ENCODE measurements at places on chromosomes 6 and 20.

DNA sequence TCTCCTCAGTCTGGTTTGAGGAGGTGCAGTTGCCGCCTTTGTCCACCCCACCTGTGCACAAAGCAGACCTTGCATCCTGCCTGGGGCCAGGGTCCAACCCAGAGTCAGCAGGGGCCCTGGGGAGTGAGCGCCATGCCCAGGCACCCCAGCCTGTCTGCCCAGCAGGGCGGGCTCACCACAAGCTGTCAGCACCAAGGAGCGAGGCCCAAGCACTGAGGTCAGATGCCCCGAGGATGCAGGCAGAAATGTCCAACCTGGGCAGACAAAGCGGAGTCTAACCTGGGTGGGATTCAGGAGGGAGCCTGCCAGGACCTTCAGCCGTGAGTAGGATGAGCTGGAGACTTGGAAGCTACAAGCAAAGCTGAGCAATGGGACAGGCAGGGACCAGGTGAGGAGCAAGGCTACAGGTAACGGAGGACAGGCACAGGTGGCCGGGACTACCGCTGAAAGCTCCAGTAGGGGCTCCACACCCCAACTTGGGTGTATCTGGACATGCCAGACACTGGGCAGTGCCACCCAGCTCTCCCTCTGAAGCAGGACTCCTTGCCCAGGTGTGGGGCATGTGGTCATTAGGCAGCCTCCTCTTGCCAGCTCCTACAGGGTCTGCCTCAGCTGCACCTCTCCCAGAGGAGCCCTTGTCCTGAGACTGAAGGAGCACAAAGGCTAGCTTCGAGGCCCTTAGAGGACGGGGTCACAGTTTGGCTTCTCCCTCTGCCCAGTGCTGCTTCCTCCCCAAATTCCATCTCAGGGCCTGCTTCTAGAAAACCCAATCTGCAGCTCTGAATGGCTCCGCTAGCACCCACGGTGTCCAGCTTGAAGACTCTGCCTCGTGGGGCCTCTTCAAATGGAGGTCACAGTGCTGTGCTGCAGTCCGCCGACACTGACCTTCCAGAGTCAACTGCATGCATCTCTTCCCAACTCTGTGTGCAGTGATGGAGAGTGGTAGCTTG lies 210.6 kb upstream of the CDYL start:
- no peak for DNase-seq

DNA sequence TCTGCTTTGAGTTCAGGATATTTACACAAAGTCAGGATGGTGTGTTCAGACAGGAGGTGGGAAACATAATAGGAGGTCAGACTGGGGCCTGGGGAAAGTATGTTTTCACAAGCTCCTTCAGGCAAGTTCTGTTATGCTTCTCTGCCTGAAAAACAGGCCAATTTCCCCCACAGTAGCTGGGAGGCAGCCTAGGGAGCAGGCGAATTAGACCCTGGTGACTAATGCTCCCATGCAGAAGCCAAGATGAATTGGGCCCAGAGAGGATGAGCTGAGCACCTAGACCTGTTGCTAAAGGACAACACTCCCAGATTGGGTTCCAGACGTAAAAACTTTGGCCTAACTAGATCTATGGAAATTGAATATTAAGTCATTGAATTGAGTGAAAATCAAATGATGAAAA lies 142.2 kb upstream of the MAP3K7 start:
- DNase-seq, result no peak

GRCh38 chr6:124721331-124721730 lies 240.9 kb upstream of the RNF217 start:
- no peak for DNase-seq

GRCh38 chr6:150252714-150253444 lies 110.0 kb downstream of the PPP1R14C start:
- DNase-seq, result peak; percentile 79

GRCh38 chr6:155275808-155276480 lies 12.1 kb downstream of the CLDN20 start:
- no peak for DNase-seq

DNA sequence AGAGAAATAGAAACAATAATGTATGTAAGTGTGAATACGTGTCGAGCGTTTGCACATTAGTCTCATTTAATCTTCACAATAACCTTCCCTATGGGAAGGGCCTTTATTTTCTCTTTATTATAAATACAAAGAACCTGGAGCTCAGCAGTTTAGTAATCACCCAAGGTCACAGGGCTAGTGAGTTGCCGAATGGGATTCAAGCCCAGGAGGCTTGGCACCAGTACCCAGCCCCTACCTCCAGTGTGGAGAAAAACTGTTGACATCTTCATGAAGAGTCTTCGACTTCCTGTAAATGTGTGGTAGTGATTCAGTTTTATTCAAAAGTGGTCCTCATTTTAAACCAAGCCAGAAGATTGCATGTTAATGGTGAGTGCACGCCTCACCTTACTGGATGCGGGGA lies 162.8 kb downstream of the SCML4 start:
- no peak for DNase-seq

- DNase-seq, result no peak
Observed at GRCh38 chr6:5536644-5537043, 275.3 kb downstream of the FARS2 start.

- DNase-seq, result no peak
Observed at GRCh38 chr20:48822879-48823385, 4.9 kb downstream of the PREX1 start.

DNA sequence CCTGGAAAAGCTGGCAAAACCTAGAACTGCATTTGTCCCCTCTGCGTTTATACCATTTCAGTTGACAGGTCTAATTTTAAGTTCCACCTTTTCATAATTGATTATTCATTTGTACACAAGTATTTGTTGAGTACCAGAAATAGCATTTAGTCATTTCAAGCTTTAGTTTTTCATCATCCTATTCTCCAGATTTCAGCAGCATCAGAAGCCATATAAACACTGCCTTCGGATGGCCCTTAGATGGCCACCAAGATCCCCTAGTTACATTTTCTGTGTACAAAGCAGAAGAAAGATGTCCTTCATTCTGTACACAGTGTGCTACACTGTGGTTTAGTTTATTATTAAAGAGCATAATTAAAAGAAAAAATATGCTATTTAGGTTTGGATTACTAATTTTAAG lies 131.4 kb downstream of the LAMA2 start:
- no peak for DNase-seq

DNA sequence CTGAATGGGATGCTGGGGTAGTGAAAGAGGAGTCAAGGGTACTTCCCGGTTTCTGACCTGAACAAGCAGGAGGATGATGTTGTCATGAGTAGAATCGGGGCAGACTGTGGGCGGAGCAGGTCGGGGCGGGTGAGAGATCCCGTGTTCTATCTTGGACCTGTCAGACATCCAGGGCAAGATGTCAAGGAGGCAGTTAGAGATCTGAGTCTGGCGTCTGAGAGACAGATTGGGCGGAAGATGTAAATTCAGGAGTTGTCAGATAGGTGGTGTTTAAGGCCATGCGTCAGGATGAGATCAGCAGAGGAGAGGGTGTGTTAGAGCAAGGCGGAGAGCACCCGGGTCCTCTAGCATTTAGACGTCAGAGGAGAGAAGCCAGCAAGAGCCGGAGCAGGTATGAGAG lies 115.5 kb downstream of the DLGAP4 start:
- no peak for DNase-seq

GRCh38 chr6:11552442-11552841 lies 14.9 kb downstream of the TMEM170B start:
- DNase-seq, result no peak

DNA sequence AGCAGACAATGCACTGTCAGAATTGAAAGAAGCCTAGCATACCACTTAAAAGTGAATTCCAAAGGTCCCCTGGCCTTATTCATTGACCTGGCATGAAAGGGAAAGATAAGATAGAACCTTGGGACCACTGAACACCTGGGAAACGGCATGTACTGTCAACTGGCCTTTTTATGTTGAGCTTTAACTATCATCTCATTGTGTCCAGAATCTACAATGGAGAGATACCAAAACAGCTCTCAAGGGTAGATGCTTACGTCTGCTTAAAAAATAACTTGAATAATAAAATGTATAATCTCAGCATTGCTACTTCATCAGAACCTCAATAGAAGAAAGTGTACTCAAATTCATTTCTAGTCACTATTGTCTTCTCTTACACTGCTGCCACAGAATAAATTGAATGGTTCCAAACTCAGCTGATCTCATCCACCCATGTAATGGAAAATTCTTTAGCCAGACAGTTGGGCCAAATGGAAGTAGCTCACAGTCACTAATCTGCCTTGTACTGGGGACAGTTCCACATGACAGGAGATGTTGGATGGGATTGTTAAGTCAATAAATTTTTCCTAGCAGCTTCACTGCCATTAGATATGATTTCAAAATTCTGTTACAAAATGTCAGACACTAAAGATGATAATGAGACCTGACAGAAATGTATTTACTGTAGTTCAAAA lies 93.8 kb downstream of the MLIP start:
- no peak for DNase-seq

- DNase-seq, result no peak
Observed at GRCh38 chr6:89966228-89966544, 71.9 kb downstream of the GJA10 start.

DNA sequence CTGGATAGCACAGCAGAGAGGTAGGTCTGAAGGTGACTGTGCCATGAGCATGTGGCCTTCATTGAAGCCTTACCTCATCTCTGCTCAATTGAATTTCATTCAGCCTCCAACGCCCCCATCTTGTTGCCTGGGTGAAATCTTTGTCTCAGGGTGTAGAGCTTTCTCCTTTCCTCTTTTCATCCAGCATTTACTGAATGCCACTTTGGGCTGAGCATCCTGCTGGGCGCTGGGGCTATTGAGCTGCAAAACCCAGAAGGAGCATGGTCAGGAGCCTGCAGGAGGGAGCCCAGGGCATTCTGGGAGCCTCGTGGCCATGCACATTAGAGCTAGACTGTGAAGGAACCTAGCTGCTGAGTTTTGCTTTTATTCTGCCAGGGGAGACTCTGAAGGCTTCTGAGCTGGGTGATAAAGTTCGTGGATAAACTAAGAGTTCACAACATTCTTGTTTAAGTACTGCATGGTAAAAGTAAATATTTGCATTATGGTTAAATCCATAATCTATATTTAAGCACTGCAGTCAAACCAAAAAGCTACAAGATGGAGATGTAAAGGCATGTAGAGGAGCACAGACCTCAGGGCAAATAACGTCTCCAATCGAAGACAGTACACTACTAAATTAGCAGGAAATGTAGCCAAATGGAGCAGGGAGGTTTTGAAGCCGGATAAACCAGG lies 13.2 kb upstream of the ASXL1 start:
- no peak for DNase-seq

DNA sequence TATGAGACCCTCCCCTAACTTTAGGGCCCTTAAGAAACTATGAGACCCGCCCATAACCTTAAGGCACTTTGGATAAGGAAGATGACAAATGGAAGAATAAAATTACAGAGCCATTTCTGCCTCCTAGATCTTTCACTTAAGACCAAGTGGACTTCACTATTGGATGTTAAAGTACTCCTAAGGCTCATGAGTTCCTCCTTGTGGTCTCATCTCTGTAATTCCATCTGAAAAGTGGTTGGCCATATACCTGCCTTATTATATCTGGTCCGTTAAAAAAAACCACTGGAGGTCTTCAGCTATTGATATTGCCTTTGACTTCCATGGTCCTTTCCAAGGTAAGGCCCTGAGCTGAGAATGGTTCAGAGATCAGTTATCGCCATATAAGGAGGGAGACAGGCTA lies 310.3 kb downstream of the EYA4 start:
- DNase-seq, result no peak

DNA sequence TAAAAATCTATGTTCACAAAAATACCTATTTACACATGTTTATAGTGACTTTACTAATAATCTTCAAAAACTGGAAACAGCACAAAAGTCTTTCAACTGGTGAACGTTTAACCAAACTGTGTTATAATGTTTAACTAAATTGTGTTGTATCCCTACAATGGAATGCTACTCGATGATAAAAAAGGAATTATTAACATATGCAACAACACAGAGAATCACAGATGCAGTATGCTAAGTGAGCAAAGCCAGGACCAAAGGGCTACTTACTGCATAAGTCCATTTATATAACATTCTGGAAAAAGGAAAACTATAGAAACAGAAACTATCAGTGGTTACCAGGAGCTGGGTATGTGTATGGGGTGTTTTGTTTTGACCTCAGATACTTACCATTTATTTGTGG lies 602.2 kb upstream of the BTBD3 start:
- no peak for DNase-seq

GRCh38 chr6:142942805-142943227 lies 2.2 kb downstream of the HIVEP2 start:
- no peak for DNase-seq

Measured in gastrocnemius medialis (tissue), 4 donors.